ENCODE measurements at places on chromosomes 12 and 14.

GRCh38 chr14:92922883-92923743 is at the start of gene CHGA:
Gene CHGA, plus strand, starts transcription at chr14:92923150. Its CDS starts 210 bp downstream, at chr14:92923360.
- DNase-seq: peak; percentile 20

- DNase-seq: no peak
These were observed 37.7 kb downstream of the AREL1 start for GRCh38 chr14:74675219-74675618.

DNA sequence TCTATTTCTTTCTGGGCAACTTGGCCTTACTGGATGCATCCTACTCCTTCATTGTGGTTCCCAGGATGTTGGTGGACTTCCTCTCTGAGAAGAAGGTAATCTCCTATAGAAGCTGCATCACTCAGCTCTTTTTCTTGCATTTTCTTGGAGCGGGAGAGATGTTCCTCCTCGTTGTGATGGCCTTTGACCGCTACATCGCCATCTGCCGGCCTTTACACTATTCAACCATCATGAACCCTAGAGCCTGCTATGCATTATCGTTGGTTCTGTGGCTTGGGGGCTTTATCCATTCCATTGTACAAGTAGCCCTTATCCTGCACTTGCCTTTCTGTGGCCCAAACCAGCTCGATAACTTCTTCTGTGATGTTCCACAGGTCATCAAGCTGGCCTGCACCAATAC is 5.3 kb downstream of the OR4N5 start:
- DNase-seq: no peak

GRCh38 chr14:59482541-59483331 is 1.5 kb downstream of the L3HYPDH start:
- DNase-seq: peak; percentile 2

DNA sequence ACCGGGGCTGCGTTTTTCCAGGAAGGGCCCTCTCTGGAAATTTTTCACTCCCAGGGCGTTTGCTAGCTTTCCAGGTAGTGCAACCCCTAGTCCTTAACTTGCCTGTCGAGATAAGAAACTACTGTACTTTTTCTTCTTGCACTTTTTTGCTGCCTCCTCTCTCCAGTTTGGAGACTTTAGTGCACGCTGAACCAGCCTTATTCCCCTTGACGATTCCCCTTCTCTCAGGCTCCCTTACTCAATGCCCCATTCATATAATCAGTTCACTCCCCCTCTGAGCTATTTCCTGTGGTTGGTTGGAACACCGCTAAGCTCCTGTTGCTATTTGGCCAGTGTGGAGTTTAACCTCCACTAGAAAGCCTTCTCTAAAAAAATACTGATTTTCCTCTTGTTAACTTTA is 682 bp downstream of the CREBL2 start:
- DNase-seq: no peak

GRCh38 chr12:110689281-110690126 is 589 bp upstream of the HVCN1 start:
- DNase-seq: no peak

GRCh38 chr12:50525422-50525821 is 20.6 kb downstream of the DIP2B start:
- no peak for DNase-seq

DNA sequence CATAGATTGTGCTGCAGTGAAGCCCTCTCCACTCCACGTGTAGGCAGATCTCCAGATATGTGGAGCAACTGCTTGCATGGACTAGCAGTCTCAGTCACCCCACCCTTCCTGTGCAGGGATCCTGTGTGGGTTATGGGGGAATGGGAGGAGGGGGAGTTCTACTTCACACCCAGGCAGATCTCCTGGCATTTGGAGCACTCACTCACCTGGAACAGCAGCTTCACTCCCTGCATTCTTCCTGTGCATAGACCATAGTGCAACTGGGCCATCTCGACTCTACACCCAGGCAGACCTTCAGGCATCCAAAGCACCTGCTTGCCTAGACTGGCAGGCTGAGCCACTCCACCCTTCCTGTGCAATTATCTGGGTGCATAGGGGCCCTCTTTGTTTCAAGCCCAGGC is 96.0 kb upstream of the PCED1B start:
- DNase-seq: no peak

DNA sequence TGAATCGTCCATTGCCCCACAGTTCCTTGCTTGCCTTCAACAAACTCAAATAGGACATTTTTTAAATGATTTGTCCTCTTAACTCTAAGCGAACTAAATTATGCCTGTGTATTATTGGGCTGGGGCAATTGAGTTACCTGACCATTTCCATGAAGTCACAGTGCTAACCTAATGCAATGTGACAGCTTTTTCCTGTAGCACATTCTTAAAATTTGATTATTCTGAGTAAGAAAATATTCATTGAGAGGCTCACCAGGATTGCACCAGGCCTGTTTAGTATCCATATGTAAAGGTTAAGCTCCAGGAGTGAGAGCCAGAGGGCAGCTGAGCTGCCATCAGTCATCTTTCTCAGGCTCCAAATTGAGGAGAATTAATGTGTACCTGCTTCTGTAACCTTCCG is 90.9 kb downstream of the GPR65 start:
- DNase-seq: no peak

GRCh38 chr14:75650253-75651058 is 10.2 kb downstream of the ERG28 start:
- no peak for DNase-seq

DNA sequence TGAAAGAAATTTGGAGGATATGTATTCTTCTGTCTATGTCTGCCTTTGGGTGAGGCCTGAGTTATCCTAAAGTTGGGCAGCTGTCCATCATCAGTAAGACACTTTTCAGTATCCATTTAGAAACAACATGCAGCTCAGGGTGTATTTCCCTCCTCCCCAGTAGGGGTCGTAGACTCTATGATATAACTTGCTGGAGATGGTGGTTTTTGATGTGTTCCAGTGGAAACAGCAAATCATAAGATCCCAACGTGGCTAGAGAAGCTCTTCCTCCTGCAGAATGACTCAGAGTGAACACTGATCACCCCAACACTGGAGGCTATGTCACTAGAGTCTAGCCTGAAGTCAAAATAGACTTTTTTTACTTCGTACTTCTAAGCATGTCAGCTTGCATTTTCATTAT is 331.6 kb upstream of the STXBP6 start:
- DNase-seq: no peak

GRCh38 chr12:32983332-32983731 is 86.8 kb upstream of the PKP2 start:
- no peak for DNase-seq

- DNase-seq: no peak
These were observed 9.2 kb upstream of the TIGAR start for GRCh38 chr12:4311776-4312175.
